ENCODE measurements at places on chromosomes 13 and 19.

DNA sequence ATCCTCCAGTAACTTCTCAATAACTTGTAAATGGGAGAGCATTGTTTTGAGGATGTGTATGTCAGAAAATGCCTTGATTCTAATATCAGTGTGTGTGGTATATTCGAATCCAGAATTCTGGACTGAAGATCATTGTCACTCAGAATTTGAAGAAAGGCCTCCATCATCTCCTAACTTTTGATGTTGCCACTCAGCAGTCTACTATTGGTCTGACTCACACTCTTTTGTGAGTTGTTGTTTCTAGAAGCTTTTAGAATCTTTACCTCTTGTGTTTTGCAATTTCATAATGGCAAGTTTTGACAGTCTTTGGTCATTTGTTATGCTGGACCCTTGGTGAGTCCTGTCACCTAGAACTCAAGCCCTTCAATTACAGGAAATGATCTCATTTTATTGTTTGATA is 77.0 kb downstream of the RUBCNL start:
- DNase-seq, result no peak

GRCh38 chr13:51740698-51741097 is 63.3 kb downstream of the DHRS12 start:
- DNase-seq, result no peak

GRCh38 chr13:74372511-74372910 is 238.3 kb upstream of the KLF12 start:
- no peak for DNase-seq

DNA sequence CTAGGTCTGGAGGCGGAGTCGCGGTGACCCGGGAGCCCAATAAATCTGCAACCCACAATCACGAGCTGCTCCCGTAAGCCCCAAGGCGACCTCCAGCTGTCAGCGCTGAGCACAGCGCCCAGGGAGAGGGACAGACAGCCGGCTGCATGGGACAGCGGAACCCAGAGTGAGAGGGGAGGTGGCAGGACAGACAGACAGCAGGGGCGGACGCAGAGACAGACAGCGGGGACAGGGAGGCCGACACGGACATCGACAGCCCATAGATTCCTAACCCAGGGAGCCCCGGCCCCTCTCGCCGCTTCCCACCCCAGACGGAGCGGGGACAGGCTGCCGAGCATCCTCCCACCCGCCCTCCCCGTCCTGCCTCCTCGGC is at the start of gene SLC5A5:
Gene SLC5A5, plus strand, starts transcription at position 68 of the 373 bp plus-strand sequence. CDS start 375 bp downstream, outside the sequence.
- DNase-seq, result no peak

DNA sequence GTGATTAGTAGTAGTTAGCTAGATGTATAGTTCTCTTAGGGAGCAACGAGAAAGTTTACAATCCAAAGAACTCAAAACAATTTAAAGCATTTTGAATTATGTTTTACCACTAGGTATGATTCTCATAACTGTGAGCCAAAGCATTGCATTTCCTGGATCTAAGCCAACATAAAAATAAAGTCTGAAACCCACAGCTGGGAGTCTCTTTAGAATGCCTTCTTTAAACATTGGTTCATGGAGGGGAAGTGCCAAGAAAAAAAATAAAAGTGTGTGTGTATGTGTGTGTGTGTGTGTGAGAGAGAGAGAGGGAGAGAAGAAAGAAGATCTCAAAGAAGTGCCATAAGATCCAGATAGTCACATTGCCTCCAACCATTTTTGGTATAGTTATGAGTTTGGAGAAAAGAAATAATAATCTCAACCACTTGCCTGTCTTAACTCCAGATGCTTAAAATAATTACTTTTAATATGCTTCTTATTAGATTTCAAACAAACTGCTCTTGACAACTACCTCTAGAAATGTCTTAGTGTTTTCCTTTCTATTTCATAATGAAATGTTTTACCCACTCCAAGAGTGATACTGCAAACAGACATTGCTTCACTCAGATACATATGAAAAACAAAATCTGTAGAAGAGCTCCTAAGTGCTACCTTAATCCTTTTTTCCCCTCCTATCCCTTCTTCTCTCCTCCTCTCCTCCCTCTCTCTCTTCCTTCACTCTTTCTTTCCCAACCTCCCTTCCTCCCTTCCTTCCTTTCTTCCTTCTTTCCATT is 554.1 kb downstream of the KCTD12 start:
- no peak for DNase-seq

- DNase-seq, result no peak
Measured at GRCh38 chr13:76939215-76939614, 9.1 kb upstream of the ACOD1 start.

- no peak for DNase-seq
Measured at GRCh38 chr13:39602277-39602613, 748 bp downstream of the LHFPL6 start.

DNA sequence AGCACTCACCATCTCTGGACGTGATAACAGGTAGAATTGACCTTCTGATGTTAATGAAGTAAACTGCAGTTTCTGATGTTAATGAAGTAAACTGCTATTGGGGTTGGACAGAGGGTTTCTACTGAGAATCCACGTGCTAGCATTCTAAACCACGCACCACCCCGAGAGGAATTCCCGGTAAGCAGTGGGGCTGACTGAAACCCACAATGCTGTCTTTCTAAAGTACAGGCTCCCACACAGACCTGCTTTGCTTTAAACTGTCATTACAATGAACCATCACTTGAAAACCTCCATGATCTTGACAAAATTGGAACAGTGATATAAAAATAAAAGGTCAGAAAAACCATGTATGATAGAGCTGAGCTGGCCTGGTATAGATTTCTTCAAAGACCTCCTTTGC is 559.0 kb downstream of the FGF9 start:
- no peak for DNase-seq

GRCh38 chr19:41753159-41753558 is 2.2 kb upstream of the CEACAM6 start:
- no peak for DNase-seq

DNA sequence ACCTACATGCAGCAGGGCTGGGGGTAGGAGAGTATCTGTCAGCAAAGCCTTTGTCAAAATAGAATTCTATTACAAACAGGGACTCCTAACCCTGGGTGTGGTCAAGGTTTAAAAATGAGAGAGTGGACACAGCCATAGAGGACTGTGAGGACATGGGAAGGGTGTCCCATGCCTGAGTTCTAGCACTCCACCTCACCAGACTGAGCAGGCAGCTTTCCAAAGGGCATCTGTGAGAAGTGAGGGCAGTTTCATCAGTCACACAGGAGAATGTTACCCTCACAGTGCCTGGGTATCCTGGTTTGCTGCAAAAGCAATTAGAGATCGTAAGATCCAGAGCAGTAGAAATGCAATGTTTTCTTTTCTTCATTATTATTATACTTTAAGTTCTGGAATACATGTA is 174.9 kb upstream of the UBL3 start:
- no peak for DNase-seq

- DNase-seq, result no peak
Measured at GRCh38 chr13:110869231-110869804, 45.6 kb downstream of the ANKRD10 start.

- no peak for DNase-seq
Measured at GRCh38 chr19:56899943-56900342, 59.4 kb upstream of the PEG3 start.

DNA sequence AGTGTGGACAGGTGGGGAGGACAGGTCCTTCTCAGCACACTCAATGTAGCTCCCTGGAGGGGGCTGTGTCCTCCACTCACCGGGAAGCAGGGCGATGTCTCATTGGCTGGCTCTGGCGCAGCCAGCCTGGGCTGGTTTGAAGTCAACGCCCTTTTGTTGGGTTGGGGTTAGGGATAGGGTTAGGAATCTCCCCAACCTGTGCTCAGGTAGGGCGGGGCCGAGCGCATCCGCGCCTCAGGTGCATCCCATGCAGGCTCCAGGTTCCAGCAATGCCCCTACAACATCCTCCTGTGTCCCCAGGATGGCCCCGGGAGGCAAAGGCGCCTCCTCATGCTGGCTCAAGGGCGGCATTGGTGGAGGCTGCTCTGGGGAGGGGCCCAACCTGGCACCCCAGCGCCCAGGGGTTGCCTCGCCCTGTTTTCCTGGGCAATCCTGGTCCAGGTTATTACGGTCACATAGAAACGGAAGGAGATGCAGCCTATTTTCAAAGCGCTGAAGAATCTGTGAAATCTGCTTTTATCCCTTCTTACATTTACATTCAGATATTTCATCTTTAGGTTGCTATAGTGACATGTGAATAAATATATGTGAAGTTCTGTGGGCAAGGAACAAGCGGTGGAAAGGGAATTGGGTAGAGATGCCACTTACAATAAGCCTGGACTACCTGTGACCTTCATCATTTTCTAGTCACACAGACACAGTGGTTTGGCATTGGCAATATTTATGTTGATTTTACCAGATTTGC is 74.3 kb downstream of the TM9SF2 start:
- no peak for DNase-seq

GRCh38 chr19:16218851-16219250 is 21.1 kb downstream of the AP1M1 start:
- DNase-seq, result no peak

DNA sequence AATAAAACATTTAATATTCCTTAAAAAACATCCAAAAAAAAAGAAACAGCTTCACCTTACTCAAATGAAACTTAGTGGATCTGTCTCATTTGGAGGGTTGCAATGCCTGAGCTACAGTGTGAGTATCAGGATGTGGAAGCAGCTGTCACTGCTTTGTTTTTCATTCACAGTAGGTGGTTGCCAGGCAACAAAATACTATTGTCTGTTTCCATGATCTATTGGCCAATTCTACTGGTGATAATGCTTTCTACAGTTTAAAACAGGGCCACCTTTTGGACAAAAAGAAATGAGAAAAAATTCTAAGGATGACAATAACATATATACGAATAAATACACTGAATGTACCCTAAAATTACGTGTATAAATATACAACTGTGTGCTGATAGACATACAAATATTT is 3.0 kb downstream of the ENOX1 start:
- DNase-seq, result peak; percentile 63

DNA sequence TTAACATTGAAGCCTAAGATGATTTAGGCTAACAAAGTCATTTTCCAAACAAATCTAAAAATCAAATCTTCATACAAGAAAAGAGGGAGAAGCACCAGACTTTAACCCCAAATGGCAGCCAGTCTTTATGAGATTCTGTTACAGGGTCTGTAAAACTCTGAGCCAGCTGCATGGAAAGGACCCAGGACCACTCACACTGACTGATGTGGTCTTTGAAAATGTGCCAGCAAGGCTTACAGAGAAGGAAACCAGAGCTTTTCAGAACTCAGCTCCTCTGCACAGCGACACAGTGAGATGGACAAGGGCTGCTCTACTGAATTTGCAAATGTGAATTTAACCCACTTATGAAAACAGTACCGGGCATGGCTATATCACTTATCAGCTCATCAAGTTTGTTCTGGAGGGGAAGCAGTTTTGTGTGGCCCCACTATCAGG is 98.8 kb upstream of the SERP2 start:
- DNase-seq, result no peak

DNA sequence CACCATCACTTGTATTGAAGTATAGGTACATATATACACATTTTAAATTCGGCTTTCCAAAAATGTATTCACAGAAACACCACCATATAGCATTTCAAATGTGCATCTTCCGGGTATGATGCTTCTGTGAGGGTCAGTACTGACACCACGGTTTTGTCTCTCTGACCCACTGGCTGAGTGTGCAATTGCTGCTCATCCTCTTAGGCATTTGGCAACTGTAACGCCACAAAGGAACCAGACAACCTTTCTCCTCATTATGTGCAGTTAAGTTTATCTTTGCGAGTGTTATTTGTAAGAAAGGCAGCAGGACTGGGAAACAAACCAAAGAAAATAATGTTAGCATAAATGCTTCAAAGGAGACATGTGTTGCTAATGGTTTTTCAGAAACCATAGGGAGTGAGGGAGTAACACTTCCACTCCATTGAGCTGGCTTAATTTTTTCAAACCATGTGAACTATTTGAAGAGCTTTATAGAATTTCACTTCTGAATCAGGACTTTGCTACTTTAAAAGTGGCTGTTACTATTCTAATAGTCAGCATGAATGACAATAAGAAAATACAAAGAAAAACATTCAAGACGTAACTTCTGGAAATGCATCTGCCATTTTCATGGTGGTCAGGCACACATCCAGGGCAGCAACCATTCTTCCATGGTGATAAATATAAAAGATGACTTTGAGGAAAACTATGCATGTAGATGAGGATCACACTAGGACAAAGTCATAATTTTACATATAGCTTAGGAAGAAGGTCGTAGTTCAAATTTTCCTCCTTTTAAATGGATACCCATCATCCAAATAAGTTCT is 423.3 kb downstream of the MZT1 start:
- DNase-seq, result no peak

- peak; percentile 50 for DNase-seq
Measured at GRCh38 chr13:102040812-102041211, 361.0 kb downstream of the FGF14 start.

GRCh38 chr13:79404985-79405384 is 1.1 kb downstream of the RBM26 start:
- DNase-seq, result no peak

GRCh38 chr13:63690672-63691071 is 2275.0 kb upstream of the PCDH20 start:
- no peak for DNase-seq

DNA sequence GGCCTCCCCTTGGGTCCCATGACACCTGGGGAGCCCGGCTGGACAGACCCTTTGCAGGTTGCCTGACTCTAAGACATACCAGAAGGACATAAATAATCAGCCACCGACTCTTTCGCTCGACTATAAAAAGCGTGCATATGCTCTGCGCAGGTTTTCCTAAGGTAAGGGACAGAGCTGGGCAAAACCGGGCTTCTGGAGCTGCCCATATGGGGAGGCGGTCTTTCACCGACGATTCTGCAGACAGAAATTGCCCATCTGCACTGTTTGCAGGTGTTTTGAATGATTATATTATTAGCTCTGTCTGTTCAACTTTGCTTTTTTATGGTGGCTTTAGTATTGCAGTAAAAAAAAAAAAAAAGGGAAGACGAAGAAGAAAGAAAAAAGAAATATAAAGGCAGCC is 347.2 kb downstream of the TSHZ3 start:
- no peak for DNase-seq

- DNase-seq, result no peak
Measured at GRCh38 chr13:101157261-101157660, 259.0 kb downstream of the NALCN start.

- DNase-seq, result no peak
Measured at GRCh38 chr13:43895940-43896339, 16.2 kb downstream of the LACC1 start.

GRCh38 chr19:3554254-3555083 is 2.9 kb downstream of the MFSD12 start:
- no peak for DNase-seq

- DNase-seq, result no peak
Measured at GRCh38 chr19:54203151-54203611, 2.5 kb downstream of the RPS9 start.

GRCh38 chr13:86486582-86486981 is 687.4 kb upstream of the SLITRK6 start:
- no peak for DNase-seq

- no peak for DNase-seq
Measured at GRCh38 chr13:75214846-75215245, 267.1 kb downstream of the TBC1D4 start.

DNA sequence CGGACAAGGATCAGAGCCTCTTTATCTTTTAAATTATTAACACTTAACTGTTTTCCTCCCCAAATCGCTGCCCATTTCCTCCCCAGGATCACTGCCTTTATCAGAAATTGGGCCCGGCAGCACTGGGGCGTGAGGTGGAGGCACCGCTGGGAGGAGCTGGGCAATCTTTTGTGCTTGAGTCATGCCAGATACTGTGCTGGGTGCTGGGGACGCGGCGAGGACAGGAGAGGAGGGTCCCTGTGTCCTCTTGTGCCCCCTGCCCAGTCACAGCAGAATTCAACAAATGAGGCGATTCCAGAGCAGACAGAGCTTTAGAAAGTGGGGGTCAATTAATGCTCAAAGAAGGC is 347.8 kb downstream of the ZNF536 start:
- peak; percentile 41 for DNase-seq
